ENCODE measurements at places on chromosomes 12 and 14. TPM values are rescaled to one million over a fixed set of nuclear protein-coding genes. Genes with fewer than 3 reads are reported as not detected.

Gene RNF10
- 46.2 TPM for total RNA-seq

Gene PRKD1
- 4.0 TPM for total RNA-seq

Gene SYCP3
- total RNA-seq: not detected

Gene ZFHX2
- total RNA-seq: 0.29 TPM

Gene CD4
- not detected for total RNA-seq

Gene SLC25A21
- not detected for total RNA-seq

Gene PTPRQ
- 0.12 TPM for total RNA-seq

Gene SERPINA10
- not detected for total RNA-seq

Gene LRFN5
- not detected for total RNA-seq

Gene KRT3
- not detected for total RNA-seq

- DNase-seq: no peak
These were observed 56.1 kb downstream of the RERG start for GRCh38 chr12:15165012-15165659.

DNA sequence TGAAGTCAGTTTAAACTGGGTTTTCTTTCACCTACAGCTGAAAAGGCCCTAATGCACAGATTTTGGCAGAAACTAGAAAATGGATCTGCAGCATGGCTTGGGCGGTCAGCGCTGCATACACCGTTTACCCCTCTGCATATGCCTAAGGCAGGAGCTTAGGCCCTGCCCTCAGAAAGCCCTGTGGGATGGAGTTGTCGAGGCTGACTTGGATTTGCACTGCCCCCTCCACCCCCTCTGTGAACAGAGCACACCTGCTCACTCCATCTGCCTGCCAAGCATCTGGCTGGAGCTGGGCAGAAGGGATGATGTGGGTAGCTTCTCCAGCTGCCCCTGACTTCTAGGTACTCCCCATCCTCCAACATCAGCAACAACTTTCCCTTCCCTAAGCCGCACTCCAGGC is 41.9 kb downstream of the TTC7B start:
- no peak for DNase-seq

DNA sequence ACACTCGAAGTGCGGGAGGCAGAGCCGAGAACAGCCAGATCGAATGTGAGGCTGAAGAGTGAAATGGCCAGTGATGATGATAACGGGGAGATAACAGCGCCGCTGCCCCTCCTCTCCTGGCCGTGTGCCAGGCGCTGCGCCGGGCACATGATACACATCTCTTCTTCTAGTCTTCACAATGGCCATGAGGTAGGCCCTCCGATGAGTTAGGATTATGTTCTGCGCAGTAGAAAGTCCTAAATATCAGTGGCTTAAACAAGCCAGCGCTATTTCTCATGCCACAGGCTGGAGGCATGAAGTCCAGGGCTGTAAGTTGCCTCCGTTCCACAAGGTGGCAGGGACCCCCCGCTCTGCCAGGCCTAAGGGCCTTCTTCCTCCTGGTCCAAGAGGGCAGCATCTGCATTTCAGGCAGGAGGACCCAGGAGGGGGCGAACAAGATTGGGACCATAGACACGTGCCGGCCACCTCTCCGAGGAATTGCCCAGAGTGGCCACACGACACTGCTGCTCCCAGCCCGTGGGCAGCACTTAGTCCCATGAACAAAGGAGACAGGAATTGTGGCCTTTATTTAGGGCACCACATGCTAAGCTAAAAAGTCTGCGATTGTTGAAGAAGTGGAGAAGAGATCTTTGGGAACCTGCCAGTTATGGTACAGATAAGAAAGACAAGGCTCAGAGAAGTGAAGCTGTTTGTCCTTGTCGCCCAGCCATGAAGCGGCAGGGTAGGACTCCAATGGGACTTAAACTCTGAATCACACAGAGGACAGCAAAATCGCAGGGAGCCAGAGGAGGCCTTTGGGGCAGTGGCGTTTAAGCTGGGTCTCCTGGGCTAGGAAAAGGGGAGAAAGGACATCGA is 10.9 kb upstream of the HVCN1 start:
- no peak for DNase-seq

DNA sequence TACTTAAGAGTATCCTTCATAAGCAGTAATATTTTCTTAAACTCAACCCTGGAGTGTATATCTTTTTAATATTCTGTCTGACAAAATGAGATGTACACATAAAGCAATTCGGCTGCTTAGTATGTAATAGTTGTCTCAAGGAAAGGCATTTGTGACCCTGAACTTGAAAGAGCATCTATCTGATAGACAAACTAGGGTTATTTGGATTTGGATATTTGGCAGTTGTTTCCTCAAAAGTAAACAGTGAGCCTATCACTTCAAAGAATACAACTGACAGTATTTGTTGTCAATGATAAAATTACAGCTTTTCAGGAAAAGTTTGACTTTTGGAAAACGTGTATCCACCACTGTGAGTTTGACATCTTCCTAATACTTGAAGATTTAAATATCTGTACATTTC is 123.4 kb downstream of the TGFB3 start:
- no peak for DNase-seq

- DNase-seq: no peak
These were observed 42.4 kb upstream of the GPATCH2L start for GRCh38 chr14:76109087-76109880.

- DNase-seq: no peak
These were observed 3.1 kb downstream of the PFKM start for GRCh38 chr12:48122065-48122834.

- DNase-seq: no peak
These were observed 484 bp downstream of the PPP1CC start for GRCh38 chr12:110742096-110742717.

- peak; percentile 7 for DNase-seq
These were observed 87.9 kb upstream of the IGF1 start for GRCh38 chr12:102568276-102568675.

DNA sequence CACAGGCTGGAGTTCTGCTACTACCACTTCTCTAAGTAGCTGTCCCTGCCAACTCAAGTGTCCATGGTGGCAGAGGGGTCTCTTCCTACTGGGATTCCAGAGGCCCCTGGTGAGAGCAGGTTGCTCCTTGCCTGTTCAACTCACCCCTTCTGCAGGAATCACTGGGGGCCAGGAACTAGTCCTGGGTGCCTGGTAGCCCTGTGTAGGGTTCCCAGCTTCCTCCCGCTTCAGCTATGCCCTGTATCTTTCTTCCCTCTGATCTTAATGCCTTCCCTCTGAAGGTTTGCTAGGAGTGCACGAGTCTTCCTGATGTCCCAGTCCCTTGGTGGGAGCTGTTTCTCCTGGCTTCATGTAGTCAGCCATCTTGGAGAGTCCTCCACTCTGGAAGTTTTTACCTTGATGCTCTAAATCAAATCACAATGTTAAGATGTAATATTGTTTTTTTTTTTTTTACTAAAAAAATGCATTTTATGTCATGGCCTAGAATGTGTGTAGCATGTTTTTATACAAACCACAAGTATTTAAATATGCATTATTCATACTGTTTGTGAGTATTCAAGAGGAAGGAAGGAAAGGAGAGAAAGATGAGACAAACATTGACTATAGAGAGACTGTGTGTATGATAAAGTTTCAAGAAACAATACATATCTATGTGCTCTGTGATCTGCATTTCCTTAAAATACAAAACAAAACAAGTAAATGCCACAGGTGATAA is 54.7 kb downstream of the FRS2 start:
- DNase-seq: no peak

GRCh38 chr12:29622251-29622650 is 124.8 kb upstream of the OVCH1 start:
- no peak for DNase-seq

- no peak for DNase-seq
These were observed 93.7 kb downstream of the SPTSSA start for GRCh38 chr14:34368115-34368970.

DNA sequence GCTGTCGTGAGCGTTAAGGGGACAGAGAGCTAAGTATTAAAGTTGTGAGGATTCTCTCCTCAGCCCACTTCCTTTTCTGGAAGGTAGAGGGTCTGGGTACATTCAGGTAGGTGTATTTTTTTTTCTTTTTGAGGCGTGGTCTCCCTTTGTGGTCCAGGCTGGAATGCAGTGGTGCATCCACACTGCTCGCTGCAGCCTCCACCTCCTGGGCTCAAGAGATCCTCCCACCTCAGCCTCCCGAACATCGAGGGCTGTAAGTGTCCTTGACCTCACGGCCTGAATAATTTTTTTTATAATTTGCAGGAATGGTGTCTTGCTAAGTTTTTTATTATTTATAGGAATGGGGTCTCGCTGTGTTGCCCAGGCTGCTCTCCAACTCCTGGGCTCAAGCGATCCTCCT is 1.4 kb downstream of the PUS1 start:
- no peak for DNase-seq

DNA sequence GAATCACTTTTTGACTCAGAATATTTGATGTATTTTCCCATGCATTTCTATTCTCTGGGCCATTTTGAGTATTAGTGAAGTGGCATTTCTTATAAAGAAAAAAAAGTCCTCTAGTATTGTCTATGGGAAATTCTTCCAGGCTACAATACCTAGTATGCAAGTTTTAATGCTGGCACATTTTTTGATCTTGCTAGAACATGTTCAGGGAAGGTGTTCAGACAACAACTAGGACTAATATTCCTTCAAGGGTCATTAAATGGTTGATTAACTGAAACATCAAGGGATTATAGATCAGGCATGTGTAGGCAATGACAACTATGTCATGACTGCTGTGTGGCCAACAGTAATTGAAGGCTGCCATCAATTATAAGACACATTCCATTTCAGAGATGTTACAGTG is 7.7 kb downstream of the CCDC184 start:
- no peak for DNase-seq

- no peak for DNase-seq
These were observed 216.2 kb downstream of the BCL11B start for GRCh38 chr14:99055816-99056215.

DNA sequence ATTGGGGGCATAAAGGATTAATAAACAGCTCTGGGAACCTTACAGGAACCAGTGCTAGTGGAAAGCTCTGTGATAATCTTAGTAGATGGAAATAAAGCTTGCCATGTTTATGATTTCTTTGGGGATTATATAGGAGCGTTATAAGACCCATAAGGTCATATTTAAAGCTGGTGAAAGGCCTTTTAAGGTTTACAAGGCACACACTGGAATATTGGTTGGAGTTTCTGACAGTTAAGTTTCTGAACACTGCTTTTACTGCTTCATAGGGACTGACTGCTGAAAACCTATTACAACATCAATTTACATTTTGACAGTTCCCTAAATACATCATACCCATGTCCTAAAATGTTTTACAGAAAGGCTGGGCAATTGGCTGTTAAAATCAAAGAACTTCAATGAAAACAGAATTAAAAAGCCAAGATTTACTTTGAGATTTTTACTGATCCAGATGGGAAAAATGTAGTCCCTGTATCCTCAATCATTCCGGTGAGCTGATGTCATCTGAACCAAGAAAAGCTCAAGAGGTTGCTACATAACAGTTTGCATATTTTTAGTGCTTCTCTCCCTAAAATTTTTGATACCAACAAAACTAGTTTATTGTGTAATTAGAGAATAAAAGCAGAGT is 153.7 kb upstream of the IGF1 start:
- no peak for DNase-seq

- DNase-seq: no peak
These were observed 18.1 kb downstream of the CLEC2B start for GRCh38 chr12:9851050-9851449.

- peak; percentile 63 for DNase-seq
These were observed 11.1 kb upstream of the INF2 start for GRCh38 chr14:104678346-104678745.

- DNase-seq: no peak
These were observed 449.7 kb downstream of the TMTC2 start for GRCh38 chr12:83136411-83136810.

DNA sequence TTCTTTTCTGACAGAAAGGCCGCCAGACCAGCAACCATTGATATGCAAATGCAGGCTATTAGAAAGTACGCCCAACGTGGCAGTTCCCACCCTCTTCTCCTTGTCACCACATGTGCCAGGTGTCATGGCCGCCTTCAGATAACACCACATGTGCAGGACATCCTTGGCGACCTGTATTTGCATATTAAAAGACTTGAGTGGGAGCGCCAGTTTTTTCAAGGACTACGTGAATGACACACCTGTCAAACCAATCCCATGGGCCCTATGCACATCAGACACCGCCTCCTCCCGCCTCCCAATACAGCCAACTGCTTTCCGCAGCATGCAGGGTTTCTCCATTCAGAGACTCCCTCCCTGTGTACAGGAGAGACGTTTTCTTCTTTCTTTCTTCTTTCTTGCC is 318.6 kb upstream of the FAR2 start:
- DNase-seq: no peak

DNA sequence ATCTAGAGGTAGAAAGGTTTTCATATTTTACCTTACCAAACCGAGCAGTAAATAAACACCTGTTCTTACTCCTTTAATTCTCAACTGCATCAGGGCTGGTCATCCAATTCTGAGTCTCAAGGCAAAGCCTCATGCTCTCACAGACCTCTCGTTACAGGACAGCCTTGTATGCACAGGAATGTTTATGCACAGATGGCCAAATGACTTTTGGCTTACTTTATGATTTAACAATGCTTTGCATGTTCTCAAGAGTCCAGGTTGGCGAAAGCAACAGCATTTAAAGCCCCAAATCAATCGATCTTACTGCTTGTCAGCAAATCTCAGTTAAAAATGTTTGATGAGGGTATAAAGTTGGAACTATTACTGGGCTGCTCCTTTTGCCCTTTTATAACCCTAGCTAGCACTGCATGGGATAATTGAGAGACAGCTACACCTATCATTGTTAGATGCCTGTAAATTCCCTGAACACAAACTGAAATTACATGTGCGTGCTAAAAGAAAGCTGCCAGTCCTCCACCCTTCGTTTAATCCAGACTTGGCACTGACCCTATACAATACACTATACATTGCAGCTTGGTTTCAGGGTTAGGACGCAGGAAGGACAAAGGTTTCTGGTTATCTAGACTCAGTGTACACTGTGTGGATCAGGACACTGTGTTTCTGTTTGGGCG is 63.6 kb downstream of the TMCC3 start:
- no peak for DNase-seq
